ENCODE measurements at places on chromosomes 16 and 17. TPM values are rescaled to one million over a fixed set of nuclear protein-coding genes. Genes with fewer than 3 reads are reported as not detected.
A peak's percentile ranks its signal among the peaks of the same experiment; 100 is the strongest.

GRCh38 chr16:77711179-77711578, 11.1 kb upstream of the NUDT7 start:
- no peak for DNase-seq

Gene C16orf96
- 0.01 TPM for polyA plus RNA-seq

Gene DOK4
- polyA plus RNA-seq, result 5.9 TPM

Gene CD7
- 0.23 TPM for polyA plus RNA-seq

DNA sequence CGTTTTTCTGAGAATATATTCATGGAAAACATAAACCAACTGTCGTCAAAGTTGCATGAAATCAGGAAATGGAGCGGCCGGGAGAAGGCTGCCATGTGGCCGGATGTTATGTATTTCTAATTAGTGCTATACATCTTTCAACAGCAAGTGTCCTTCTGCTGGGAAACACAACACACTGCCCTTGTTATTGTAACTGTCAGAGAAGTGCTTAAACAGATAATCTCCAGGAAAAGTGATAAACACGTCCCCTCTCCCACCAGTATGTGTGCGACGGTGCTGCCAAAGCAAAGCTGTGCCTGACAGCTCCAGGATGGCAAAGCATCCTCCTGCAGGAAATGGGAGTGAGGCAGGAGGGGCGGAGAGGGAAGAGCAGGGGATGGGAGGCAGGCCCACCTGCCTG, 111.8 kb downstream of the SMG6 start:
- DNase-seq, result no peak

- DNase-seq, result no peak
These were observed 2.2 kb downstream of the APPBP2 start for GRCh38 chr17:60523822-60524221.

Gene TGFB1I1
- 29.5 TPM for polyA plus RNA-seq

Gene GFER
- 51.1 TPM for polyA plus RNA-seq

DNA sequence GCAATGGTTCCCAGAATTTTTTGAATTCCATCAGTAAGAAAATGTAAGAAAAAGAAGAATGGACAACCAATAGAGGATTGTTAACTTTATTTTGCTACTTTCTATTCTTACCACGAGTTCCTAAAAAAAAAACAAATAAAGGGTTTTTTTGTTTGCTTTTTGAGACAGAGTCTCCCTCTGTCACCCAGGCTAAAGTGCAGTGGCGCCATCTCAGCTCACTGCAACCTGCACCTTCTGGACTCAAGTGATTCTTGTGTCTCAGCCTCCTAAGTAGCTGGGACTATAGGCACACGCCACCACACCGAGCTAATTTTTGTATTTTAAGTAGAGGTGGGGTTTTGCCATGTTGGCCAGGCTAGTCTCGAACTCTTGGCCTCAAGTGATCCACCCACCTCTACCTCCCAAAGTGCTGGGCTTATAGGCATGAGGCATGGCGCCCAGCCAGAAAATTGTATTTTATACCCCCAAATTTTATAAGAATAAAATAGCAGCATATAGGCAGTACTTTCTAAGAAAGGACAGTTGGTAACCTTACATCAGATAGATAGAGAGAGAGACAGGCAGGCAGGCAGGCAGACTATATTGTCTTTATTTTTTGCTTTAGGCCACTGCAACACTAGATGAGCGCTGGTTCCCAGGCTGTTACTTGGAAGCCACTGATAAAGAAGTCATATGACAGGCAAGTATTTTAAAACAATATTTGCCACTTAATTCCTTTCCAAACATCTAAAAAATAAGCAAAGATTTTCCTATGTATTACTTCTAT, 127.5 kb downstream of the VPS53 start:
- no peak for DNase-seq

GRCh38 chr17:57703273-57703672, 41.8 kb downstream of the CCDC182 start:
- no peak for DNase-seq

- DNase-seq, result no peak
These were observed 40.3 kb downstream of the TK2 start for GRCh38 chr16:66509576-66509975.

GRCh38 chr16:89598199-89598598, 15.2 kb upstream of the DPEP1 start:
- DNase-seq, result no peak

DNA sequence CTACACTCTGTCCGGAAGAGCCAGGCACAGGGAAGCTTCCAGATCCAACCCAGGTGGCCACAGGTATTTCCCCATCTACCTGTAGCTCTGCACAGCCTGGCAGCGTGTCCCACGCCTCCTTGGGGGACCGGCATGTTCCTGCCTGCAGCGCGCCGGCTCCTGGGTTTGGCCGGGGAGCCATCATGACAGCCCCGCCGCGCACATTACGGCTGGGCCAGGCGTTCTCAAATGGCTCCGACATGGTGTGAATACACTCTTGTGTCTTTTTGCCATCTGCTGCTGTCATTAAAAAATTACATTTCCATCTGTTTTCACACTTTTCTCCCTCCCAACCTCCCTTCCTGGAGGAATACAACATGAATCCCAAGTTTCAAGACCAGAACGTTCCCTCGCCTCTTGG, 8.0 kb upstream of the GINS2 start:
- DNase-seq, result no peak

Gene CHAD
- not detected for polyA plus RNA-seq

Gene CRYM
- polyA plus RNA-seq, result 63.5 TPM

DNA sequence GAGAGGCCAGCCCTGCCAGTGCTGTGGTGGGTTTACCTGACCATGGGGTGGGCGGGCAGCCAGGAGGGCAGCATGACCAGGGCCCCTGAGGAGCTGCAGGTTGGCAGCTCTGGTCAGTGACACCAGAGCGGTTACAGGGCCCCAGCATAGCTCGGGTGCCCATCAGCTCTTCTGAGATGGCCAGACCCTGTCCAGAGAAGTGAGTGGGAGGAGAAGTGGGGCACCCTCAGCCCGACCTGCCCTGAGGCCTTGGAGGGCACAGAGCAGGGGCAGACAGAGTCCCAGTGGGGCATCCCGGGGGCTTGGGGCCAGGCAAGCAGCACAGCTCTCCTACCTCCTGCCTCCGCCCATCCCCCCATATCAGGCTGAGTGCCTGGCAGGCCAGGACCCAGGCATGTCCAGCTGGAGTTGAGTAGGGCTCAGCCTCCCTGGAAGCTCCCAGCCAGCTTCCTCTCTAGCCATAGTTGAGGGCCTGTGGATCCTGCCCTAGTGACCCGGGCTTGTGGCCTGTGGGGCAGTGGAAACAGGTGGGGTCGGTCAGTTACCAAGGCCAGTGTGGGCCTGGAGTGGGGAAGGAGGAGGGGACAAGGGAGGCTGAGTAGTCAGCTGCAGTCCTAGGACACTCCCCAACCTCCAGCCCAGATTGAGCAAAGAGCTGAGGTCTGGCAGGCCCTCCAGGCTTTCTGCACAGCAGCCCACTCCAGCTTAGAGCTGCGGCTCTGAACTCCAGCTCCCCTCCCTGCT, 83.5 kb downstream of the AMFR start:
- no peak for DNase-seq

GRCh38 chr17:17079761-17080160, 37.5 kb downstream of the MPRIP start:
- DNase-seq, result peak; percentile 74

DNA sequence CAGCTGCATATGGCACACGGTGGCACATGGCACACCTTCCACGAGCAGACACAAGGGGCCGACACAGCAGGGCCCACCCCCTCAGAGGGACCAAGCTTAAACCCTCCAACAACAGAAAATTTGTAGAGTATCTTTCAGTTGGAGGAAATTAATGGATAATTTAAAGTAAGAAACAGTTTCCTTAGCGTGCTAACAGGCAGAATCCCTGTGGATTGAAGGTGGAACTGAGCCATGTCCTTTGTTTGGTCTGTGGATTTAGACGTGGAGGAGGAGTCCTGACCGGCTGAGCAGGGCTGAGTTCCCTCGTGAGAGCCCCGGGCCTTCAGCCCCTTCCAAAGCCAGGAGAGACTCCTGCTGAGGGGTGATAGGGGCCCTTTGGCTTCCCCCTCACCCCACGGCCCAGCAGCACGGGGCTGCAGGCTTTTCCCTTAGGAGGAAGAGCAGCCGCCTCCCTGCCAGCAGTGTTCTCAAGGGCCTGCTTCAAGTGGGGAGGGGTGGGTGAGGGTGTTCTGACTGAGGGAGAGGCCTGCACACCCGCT, 1.4 kb upstream of the CYB561 start:
- DNase-seq, result no peak

Gene SALL1
- polyA plus RNA-seq, result 0.08 TPM

Gene NT5M
- polyA plus RNA-seq, result 9.3 TPM

DNA sequence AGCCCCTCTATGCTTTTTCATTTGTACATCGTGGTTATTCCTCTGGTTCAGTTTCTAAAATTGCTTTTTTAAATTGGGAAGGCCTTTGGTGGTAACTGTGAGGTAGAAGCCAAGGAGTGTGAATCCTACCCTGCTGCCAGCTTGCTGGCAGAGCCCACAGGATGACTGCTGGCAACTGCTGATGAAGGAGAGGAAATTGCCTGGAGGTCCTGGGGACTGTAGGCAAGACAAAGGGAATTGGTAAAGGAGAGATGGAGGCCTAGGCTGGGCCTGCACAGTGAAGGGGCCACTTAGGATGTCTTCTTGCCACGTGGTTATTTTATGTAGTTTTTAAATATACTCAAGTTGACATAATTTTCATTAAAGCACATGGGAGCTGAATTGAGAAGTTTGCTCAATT, 15.8 kb downstream of the C17orf58 start:
- no peak for DNase-seq

- DNase-seq, result no peak
These were observed 2.4 kb downstream of the RAP1GAP2 start for GRCh38 chr17:2798678-2799077.

Gene SLC16A5
- 4.3 TPM for polyA plus RNA-seq

GRCh38 chr17:34628879-34629278, 49.5 kb downstream of the TMEM132E start:
- no peak for DNase-seq

DNA sequence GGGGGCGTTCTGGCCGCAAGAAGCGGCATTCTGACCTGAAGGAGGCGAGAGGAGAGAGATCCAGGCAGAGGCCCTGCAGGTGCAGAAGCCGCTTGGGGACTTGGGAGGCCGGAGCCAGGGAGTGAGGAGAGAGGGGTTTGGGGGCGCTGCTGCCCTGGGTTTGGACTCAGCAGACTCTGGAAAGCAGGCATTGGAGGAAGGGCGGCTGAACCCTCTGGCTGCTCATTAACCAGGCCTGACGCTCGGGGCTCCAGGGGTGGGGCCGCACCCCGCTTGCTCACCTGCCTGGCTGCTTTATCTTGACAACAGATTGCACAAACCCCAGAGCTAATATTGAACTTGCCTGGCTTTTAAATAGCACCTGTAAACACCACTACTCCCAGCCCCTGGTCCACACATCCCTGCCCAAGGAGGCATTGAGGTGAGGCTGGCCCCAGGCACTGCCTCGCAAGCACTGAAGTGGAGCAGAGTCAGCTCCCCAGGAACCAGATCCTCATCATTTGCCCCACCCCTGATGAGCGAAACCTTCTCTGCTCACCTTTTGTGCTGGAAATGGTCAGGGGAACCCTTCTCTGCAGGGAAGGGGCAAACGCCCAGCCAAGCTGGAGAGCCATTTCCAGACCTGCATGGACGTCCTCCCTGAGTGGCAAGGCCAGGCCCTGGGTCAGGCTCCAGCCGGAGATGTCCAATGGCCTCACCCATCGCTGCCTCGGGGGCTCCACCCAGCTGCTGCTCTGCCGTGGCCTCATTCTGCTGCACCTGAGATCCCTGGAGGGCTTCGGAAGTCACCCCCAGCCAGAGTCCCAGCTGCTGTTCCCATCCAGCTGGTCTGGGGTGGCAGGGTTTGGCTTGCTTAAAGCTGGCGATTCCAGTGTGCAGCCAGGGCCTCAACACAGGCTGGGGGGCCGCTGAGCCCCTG, 190.2 kb upstream of the GSE1 start:
- DNase-seq, result peak; percentile 16

Gene ADAM11
- 9.3 TPM for polyA plus RNA-seq

GRCh38 chr17:55872374-55872773, 121.5 kb downstream of the PCTP start:
- DNase-seq, result no peak

Gene AATK
- polyA plus RNA-seq, result 3.9 TPM
